ENCODE measurements at places on chromosomes 5 and 9.

- no peak for DNase-seq
These were observed 38.5 kb upstream of the FCHO2 start for GRCh38 chr5:72917371-72917776.

GRCh38 chr9:1018121-1018520 lies 32.0 kb upstream of the DMRT2 start:
- peak; percentile 78 for DNase-seq

- no peak for DNase-seq
These were observed 39.2 kb upstream of the EQTN start for GRCh38 chr9:27336126-27336525.

DNA sequence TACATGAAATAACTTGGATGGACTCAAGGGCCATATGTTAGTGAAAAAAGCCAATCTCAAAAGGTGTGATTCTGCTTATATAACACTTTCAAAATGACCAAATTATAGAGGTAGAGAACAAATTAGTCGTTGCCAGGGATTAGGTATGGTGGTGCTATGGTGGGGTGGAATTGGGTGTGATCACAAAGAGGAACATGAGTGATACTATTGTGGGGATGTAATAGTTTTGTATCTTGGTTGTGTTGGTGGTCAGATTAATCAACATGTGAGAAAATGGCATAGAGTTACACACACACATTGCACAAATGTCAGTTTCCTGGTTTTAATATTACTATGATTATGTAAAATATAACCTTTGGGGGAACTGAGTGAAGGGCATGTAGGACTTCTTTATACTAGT lies 31.9 kb downstream of the CAMK4 start:
- DNase-seq = no peak

- DNase-seq = no peak
These were observed 52.5 kb downstream of the SHB start for GRCh38 chr9:38016375-38017135.

All from common myeloid progenitor, CD34-positive (primary cell).